Epithelial cell of proximal tubule (primary cell): ENCODE measurements at places on chromosomes 1 and 21.

DNA sequence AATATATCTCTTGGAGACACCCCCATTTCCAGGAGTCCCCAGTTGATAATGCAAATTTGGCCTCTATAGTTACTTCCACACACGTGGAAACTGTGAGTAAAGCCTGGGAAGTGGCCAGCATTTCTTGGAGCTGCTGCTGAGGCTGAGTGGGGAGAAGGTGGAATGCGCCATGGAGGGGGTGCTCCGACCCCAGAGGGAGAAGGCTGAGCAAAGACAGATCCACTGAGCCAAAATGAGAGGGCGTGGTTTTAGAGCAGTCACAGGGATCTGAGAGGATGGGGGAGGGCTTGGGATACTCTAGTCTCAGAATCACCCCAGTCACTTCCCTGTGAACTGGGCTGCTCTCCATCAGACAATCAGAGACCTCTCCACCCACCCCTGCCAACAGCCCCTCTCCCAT is 38.7 kb downstream of the TRIM62 start:
- no peak for DNase-seq

DNA sequence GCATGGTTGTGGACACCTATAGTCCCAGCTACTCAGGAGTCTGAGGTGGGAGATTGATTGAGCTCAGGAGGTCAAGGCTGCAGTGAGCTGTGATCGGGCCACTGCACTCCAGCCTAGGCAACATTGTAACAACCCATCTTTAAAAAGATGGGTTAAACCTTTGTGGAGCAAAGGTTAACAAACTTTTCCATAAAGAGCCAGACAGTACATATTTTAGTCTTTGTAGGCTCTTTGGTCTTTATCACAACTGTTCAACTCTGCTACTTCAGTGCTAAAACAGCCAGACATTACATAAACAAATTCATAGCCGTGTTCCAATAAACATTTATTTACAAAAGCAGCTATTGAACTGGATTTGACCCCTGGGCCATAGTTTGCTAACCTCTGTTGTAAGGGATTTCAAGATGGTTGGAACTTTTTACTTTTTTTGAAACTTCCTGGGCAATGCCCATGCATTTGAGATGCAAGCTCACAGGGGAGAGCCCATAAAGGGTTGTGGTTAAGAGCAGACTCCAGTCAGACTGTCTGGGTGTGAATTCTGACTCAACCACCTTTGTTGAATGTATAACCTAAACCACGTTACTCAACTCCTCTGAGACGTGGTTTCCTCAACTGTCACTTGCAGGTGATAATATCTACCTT is 10.8 kb downstream of the INAVA start:
- no peak for DNase-seq

GRCh38 chr1:150987924-150988323 is 5.8 kb downstream of the ANXA9 start:
- no peak for DNase-seq

- DNase-seq: no peak
Observed at GRCh38 chr21:28174006-28174405, 818.7 kb downstream of the LTN1 start.

DNA sequence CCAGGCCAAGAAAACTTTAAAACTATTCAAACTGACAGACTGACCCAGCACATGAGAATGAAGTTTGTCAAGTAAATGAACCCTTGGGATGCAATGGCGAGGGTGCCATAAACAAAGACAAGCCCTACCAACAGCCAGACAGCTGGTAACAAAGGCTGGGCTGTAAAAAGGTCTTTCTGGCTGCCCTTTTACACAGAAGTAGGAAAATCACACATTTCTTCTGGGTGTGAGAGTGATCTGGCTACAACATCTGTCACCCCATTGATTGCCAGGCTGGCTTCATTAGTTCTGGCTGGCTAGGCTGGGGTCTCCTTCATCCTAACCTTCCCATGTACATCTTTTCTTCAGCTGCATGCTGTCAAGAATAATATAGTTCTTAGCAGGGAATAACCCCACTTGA is 83.6 kb upstream of the FOXD3 start:
- DNase-seq: no peak

- no peak for DNase-seq
Observed at GRCh38 chr1:167748906-167749305, 27.1 kb downstream of the MPZL1 start.

DNA sequence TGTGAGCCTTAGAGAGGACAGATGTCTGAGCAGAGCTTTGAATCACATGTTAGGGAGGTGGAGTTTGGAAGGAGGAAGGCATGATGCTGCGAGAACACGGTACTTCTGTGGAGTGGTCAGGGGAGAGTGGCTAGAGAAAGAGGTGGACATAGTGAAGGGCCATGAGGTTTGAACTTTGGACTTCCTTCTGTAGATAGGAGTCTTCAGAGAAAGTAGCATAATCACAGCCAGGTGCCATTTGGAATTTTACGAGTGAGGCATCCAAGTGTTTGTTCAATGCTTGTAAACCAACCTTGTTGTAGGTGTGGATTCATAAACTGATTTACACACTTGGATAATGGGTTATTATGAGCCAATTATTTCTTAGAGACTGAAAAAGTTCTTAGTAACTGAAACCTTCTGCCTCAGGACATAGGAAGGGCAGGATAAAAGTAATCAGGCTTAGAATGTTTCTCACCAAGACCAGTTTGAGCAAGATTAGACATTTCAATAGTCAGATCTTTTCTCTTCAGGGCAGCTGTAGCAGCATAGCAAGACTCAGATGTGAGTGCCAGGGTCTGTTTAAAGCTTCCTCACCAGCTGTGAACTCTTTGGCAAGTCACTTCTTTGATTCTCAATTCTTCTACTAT is 83.5 kb upstream of the HMCN1 start:
- no peak for DNase-seq

DNA sequence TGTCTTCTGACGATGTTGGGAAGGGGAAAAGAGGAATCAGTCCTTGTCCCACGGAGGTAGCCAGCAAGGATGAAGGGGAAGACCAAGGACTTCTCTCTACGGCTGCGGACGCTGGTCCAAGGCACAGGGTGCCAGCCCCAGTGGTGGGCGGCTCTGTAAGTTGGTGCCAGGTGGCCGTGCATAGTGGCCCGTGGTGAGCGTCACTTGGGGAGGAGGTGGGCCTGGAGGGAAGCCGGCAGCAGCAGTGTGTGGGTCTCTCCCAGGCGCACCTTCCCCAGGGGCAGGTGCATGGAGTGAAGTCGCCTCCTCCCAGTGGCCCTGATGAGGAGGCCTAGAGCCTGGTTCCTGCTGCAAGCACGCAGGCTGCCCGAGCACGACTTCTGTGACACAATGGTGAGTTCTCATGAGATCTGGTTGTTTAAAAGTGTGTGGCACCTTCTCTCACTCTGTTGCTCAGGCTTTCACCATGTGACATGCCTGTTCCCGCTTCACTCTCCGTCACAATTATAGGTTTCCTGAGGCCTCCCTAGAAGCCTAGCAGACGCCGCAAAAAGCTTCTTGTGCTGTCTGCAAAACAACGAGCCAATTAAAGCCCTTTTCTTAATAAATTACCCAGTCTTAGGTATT is 43.6 kb upstream of the TIAM1 start:
- no peak for DNase-seq

DNA sequence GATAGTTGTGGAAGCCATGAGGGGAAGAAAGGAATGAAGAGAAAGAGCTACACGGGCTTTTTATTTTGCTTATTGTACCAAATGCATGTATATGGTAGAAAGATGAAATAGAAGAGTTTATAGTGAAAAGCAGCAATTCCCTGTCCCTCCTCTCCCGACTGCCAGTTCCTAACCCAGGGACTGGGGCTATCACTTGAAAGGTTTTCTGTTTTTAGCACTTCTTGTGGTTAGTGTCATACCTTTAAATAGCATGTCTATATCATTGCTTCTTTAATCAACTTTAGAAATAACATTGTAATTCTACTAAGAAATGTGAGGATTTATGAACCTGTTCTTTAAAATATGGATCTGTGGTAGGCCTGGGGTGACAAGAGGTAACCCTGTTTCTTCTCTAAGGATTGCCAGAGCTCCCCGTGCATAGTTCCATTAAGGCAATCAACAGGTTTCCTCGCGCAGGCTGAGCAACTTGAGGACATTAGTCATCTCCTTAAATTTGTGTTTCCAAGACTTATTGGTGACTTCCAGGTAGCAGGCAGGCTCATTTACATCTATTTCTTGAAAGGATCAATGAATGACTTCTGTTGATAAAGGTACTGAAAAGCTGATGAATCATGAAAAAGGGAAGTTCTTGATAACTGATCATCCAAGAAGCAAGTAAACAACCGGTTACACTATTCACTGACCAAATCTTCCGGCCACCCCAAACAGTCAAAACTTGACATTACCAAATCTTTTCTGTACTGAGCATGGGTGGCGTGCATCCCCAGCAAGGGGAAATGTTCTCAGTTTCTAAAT is 37.8 kb upstream of the S1PR1 start:
- DNase-seq: no peak

GRCh38 chr1:234968451-234968850 is 160.2 kb downstream of the TOMM20 start:
- no peak for DNase-seq

- DNase-seq: no peak
Observed at GRCh38 chr1:20511518-20512428, 3.8 kb upstream of the MUL1 start.

- no peak for DNase-seq
Observed at GRCh38 chr1:219582296-219582695, 30.6 kb downstream of the ZC3H11B start.

DNA sequence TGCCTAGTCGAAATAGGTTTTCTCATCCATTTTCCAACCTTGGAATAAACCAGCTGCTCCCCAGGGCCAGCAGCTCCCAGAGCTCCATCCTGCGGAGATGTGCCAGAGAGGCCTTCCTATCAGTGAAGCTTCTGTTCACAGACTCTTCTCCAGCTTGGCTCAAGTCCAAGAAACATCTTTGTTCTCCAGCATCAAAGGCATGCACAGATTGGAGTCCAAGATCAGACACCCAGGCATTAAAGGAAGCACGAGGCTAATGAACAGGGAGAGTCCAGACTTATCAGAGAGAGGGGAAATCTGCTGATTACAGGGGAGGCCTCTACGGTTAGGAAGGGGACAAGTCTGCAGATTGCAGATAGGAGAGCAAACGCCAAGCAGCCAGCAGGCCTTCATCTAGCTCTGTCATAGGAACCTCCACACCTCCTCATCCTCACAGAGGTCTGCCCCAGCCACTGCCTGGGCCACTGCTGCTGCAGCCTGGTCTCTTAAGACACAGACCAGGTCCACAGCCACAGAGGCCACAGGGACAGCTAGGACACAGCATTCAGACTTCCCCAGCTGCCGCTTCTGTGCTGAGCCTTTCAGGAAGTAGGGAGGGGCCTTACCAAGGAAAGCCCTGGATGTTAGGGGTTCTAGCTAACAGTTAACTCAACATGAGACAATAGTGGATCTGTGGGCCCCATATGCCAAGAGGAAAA is 3.4 kb downstream of the PRR9 start:
- no peak for DNase-seq

DNA sequence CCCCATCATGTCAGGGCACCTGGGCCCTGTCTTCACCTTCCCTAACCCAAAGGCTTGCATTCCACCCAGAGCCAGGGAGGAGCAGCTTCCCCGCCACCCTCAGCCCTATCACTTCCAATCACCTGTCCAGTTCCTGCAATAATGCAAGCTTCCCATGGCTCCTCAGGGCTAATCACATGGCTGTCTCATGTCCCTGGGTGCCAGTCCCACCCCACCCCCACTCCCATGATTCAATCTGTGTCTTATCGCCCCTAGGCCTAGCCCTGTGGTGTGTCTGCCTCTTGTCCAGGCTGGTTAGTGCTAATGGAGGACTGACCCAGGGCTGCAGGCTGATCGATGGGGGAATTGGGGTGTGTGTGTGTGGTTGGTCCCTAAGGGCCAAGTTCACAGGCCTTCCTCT is 11.0 kb upstream of the PEAR1 start:
- no peak for DNase-seq

- no peak for DNase-seq
Observed at GRCh38 chr1:89962742-89963075, 32.2 kb upstream of the ZNF326 start.

DNA sequence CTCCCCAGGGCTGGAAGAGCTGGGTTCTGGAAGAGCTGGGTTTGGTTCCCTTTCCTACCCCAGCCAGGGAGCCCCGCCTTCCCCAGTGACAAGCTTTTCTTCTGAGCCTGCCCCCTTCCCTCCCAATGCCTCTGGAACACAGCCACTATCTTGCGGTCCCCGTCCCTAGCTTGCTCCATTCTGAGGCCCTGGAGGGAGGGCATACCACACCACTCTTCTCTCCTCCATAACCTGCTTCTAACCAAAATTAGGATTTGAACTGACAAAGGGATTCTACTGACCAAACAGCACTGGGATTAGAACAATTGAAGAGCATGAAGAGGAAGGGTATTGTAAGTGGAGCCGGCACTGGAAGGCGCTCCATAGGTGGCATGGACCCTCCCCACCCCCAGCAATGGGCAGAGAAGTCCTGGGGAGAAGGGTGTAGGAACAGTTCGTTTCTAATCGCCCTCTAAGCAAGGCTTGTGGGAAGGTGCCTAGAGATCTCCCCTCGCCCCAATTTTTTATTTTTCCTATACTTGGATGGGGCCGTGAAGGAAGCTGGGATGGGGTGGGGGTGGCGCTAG is 690 bp downstream of the C1orf216 start:
- no peak for DNase-seq

- no peak for DNase-seq
Observed at GRCh38 chr1:71766748-71767147, 515.6 kb downstream of the NEGR1 start.

- no peak for DNase-seq
Observed at GRCh38 chr1:72227667-72228066, 54.7 kb downstream of the NEGR1 start.

- no peak for DNase-seq
Observed at GRCh38 chr1:167467126-167467710, 51.1 kb downstream of the CD247 start.

GRCh38 chr21:24939291-24939690 is 668.0 kb downstream of the MRPL39 start:
- no peak for DNase-seq

DNA sequence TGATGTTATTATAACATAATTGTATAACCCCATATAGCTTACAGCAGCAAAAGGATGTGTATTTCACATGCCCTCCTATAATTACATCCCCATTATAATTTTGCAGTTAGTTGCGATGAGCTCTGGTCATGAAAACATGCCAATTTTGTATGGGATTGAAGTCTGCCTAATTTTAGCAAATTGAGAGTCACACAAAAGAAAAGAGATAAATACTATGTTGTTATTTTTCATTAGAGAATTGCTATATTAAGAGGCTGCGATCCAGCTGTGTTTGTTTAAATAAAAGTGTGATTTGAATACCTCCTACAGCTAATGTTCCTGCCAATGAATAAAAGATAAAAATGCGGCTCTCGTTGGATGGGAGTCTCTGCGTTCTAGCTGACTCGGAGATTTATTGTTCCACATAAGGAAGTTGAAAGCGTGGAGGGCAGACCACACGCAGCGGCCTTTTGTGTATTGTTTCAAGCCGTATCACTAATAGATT is 461.0 kb upstream of the NFIA start:
- DNase-seq: no peak

DNA sequence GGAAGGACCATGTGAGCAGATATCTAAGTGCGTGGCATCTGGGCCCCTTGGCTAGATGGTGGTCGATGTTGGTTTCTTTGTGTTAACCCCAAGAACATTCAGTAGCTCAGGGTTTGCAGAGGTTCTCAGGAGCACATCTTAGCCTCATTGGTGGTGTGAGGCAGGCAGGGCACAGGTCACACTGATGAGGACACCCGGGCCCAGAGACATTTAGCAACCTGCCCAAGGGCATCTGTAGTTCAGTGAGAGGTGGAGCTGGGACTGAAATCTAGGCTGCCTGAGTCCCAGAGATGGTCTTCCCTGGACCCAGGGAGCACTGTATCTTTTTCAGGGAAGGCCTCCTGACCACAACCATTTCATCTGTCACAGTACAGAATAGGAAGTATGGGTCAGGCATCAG is 859 bp upstream of the SLC5A9 start:
- DNase-seq: no peak

- DNase-seq: no peak
Observed at GRCh38 chr1:173403996-173404395, 73.1 kb upstream of the PRDX6 start.
